ENCODE measurements at places on chromosomes 5 and 9.

DNA sequence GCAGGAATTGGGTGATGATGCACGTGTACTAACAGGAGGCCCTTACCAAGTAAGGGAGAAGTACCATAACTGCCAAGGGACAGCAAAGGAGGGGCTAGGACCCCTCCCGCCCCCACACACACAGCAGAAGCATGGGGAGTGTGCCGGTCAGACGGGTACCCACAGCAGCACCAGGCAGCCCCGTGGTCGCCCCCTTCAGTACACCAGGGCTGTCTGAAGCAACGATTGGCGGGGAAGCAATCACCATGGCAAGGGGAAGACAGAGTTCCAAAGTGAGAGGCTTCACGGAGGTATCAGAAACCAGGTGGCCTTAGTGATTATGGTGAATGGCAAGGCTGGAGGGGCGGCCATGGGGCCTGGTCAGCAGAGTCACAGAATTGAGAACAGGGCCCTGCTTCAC lies 72.2 kb downstream of the CAMSAP1 start:
- no peak for DNase-seq

- no peak for DNase-seq
These were observed 408.9 kb upstream of the SMARCA2 start for GRCh38 chr9:1606253-1606652.

DNA sequence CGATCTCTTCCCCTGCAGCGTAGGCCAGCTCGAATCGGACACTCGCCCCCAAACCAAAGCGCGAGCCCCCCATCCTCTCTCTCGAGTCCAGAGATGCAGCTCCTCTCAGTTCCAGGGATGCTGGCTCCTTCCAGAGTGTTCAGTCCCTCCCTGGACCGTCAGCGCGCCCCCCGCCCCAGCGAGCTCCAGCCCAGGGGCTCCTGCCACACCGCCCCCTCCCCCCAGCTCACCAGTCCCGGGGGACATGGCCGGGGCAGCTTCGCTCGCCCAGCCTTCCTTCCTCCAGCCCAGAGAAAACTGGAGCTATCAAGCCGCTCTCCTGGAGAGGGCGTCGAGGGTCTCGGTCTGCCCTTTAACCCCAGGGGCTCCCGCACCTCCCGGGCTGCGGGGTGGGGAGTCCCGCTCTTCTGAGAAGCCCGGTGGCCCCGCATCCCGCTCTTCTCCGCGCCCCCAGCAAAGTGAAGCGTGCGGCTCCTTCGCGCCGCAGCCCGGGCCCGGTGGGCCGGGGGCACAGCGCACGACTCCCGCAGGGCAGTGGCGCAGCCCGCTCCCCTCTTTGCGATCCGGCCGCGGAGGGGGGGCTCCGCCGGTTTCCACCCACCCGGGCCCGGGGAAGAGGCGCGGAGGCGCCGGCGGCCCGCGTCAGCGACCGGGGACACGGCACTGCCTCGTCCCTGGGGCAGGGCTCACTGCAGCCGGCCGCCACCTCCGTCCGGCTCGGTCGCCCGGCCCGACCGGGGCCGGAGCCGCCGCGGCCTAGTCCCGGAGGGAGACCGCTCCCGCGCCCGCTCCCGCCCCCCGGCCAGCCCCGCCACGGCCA lies 587 bp downstream of the MIER3 start:
- DNase-seq = peak; percentile 28

DNA sequence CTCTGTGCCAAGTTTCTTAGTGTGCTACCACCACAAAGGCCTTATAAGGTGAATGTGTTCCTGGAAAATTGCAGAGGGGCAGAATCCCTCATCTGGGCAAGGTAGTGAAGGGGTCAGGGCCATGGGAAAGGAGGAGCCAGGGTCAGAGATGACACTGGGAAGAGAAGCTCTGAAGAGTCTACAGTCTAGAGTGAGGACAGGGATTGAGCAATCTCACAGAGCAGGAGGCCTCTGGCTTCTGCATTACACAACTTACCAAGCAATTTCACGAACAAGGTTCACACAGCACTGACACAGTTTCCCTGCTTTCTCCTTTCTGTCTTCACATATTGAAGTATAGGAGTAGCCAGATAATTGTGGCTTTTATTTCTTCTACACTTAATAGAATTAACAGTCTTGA lies 24.5 kb upstream of the IDNK start:
- no peak for DNase-seq

DNA sequence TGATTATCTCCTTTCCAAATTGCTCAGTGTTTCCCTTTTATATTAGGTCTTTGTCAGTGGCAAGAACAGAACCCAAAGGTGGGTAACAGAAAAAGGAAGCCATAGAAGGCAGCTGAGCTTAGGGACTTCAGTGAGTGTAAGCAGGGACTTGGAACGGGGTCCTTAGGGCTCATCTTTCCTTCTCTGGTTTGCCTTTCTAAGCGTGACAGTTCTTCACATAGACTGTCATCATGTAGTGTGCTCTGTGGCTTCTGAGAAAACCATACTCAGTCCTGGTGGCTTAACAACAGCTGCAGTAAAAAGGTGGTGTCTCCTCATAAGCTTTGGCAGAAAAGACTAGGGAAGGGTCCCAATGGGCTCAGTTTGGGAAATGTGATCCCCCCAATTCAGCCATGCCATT lies 108.8 kb downstream of the SLC12A2 start:
- no peak for DNase-seq

- no peak for DNase-seq
These were observed 127.3 kb downstream of the CDK5RAP2 start for GRCh38 chr9:120452631-120453030.

DNA sequence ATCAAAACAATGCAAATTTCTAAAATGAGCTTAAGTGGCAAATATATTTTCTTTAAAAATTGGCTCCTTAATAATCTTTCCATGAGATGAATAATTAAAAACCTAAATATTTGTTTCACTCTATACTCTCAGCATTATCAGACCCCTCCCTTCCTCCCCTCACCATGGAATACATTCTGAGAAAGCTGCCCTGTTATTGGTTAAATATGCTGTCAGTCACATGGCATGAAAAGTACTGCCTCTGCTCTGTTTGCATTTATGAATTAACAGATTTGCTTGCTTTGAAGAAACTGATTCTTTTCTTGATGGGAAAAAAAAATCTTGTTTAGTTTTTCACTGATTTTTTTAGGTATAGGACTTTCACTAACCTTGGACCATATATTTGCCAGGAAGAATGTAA lies 17.0 kb upstream of the RPS23 start:
- DNase-seq = no peak

- DNase-seq = no peak
These were observed 96.6 kb downstream of the UBAP2 start for GRCh38 chr9:33952066-33952465.

DNA sequence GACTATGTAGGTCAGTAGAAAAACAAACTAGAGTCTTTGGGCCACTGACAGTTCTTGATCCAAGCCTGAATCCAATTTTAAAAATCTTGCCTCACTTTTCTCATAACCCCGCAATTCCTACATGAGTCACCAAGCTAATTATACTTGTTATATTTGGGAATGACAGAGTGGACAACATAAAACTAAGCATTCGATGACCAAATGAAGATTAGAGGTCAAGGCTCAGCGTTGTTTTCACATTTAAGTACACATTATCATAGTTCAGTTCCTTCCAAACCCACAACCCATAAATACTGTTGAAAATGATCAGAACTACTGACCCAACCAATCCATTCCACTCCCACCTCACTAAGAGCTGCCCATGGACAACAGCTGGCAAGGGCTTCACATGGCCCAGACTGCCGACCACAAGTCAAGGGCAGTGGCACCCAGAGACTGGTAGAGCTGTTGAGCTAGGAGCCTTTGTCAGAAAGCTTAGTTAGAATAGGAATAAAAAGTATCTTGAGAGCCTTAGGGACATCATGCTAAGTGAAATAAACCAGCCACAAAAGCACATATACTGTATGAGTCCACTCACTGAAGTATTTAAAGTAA lies 64.2 kb downstream of the MYO10 start:
- no peak for DNase-seq

- DNase-seq = no peak
These were observed 52.2 kb upstream of the NRARP start for GRCh38 chr9:137354153-137354844.

DNA sequence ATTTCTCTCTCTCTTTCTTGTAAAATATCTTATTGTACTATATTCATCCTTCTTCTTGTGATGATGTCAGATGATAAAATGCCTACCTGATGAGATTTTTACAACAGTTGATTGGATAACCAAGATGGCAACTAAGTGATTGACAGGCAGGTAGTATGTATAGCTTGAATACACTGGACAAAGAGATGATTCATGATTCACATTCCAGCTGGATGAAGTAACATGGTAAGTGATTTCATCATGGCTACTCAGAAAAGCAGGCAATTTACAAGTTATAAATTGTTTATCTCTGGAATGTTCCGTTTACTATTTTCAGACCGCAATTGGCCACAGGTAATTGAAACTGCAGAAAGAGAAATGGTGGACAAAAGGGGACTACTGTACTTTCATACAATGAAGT lies 1471.7 kb upstream of the C9orf72 start:
- no peak for DNase-seq

DNA sequence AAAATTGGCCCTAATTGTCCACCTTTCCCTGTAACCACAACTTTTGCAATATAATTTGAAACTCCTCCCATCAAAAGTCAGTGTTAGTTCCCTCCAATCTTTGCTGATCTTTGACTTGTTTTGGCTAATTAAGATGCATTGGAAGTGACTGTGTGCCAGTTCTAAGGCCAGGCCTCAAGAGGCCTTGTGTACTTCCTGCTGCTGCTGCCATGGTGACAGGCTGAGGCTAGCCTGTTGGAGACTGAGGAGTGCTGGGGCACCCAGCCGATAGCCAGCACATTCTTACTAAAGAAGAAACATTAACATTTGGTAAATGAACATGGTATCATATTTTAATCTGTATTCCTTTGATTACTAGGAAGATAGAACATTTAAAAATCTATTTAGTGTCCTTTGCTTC lies 86.5 kb downstream of the SREK1 start:
- DNase-seq = no peak

DNA sequence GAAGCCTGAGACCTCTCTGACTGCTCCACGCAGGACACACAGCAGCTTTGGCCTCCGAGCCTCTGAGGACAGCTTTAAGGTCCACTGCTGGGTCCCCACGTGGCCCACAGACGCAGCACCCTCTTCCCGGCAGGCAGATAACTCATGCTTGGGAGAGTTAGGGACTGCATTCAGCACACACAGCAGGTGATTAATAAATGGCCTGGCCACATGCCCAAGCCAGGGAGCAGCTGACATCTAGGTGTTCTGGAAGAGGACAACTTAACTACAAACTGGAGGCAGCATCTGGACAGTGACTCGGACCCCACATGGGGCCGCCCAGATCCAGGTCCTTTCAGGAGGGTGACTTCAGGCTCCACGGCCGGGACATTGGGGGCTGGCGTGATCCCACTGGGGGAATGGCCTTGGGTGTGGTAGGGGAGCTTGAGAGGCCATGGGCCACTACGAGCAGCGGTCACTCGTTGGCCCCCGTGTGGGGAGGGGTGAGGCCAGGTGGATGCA lies 11.3 kb downstream of the NINJ1 start:
- no peak for DNase-seq

Data from heart left ventricle (tissue), 16 donors.